GM23338 (cell line): ENCODE measurements at places on chromosomes 13 and 19.

DNA sequence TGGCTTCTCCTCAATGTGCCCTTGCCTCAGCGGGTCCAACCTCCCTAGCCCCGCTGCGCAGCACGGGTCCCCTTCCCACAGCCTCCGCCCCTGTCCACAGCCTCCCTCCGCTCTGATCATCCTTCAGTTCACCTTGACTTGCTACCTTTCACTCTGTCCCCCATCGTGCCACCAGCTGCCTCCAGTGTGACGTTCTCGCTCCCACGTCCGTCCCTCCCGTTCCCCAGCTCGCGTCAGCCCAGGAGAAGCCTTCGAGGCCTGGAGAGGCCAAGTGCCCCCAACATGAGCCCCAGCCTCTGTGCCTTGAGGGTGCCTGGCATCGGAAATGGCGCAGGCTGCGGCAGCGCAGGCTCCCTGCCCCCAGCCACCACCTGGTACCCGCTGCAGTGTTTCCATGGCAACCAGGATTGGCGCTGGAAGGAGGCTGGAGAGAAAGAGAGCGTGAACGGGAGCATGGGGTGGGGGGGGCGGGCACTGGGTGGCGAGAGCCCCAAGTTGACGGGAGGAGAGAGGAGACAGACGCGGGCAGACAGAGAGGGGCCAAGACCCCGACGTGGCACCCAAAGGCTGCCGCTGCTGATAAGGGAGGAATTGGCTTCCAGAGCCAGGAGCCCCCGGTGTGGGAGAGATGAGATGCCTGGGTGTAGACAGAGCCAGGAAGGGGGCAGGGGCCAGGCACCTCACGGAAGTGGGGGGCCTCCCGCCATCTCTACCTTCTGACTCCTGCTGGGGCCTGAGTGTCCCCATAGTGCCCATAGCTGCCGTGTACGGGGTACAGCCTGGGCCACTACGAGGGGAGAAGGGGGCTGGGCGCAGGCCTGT, 844 bp upstream of the ASPDH start:
- DNase-seq, result no peak

DNA sequence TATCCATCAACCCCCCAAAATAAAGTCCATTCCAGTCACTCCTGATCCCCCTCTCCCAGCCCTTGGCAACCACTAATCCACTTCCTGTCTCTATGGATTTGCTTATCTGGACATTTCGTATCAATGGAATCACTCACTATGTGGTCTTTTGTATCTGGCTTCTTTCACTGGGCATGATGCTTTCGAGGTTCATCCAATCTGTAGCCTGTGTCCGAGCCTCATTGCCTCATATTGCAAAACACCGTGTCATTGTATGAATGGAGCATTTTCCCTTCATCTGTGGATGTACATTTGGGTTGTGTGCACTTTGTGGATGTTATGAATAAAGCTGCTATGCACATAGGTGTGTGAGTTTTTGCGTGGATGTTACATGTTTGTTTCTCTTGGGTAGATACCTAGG, 1.4 kb upstream of the FZR1 start:
- no peak for DNase-seq

- DNase-seq, result peak; percentile 60
Measured at GRCh38 chr19:47002106-47002766, 17.4 kb upstream of the NPAS1 start.

DNA sequence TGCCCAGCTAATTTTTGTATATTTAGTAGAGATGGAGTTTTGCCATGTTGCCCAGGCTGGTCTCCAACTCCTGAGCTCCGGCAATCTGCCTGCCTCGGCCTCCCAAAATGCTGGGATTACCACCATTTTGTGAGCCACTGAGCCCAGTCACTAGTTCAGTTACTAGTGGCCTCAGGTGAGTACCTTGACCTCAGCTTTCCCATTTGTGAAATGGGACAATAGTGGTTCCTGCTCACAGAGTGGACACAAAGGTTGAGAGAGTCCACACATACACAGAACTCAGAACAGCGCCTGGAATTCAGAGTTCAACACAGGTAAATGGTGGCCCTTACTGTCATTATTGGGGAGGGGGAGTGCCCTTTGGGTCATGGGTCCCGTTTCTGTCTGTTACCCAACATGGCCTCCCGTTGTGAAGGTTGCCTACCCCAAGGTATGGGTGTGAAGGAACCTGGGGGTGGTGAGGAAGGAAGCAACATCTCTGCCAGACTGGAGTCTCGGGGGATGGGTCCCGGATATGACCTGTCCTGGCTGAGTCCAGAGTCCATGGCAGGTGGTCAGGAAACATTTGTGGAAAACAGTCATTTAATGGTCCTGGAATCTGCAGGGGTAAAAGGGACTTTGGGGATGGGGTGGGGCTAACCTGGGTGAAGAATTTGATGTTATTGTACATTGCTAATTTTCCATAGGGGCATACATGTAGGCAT, 11.7 kb upstream of the IRGC start:
- no peak for DNase-seq

GRCh38 chr19:1239796-1240737, 1.5 kb upstream of the ATP5F1D start:
- peak; percentile 94 for DNase-seq

DNA sequence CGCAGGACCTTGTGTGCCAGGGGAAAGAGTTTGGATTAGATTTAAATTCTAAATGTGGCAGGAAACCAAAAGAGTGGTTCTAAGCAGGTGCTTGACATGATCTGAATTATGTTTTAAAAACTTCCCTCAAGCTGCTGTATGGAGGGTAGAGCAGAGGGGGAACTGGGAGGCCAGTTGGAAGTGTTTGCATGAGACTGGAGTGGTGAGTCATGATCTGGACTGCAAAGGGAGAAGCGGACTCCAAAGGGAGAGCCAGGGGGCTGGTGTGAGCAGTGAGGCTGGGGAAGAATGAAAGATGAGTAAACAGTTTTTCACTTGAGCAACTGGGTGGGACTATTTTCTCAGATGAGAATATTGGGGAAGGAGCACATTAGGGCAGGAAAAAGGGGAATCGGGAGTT, 206.1 kb downstream of the DNAJC15 start:
- DNase-seq, result no peak

DNA sequence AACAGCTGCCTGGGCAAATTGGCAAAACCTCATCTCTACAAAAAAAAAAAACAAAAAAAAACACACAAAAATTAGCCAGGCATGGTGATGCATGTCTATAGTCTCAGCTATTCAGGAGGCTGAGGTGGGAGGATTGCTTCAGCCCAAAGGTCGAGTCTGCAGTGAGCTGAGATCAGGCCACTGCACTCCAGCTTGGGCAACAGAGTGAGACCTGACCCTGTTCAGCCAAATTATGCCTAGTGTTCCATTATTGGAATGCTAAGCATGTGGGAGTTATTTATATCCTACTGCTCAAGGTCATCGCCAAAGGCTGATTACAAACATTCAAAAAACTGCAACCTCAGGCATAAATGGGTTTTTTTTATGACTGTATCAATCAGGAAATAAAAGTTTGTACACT, 1251.0 kb upstream of the PCDH9 start:
- no peak for DNase-seq

DNA sequence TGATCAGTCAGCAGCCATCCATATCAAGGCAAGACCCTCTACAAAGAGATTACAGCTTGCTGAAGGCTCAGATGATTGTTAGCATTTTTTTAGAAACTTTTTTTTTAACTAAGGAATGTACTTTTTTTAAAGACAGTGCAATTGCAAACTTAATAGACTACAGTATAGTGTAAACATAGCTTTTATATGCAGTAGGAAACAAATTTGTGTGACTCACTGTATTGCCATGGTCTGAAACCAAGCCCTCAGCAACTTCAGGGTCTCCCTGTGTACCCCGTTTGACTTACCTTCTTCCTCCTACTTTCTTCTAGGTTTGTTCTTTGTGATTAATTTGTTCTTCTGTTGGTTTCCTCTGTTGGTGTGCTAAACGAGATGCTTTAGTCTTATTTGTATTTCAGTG, 93.0 kb upstream of the TEX29 start:
- no peak for DNase-seq

GRCh38 chr19:58511353-58512208, at the start of gene SLC27A5:
Gene SLC27A5, minus strand, starts transcription at chr19:58511992. Its CDS starts 37 bp downstream, at chr19:58511955.
- DNase-seq, result no peak

GRCh38 chr19:12137221-12137940, 2.8 kb downstream of the ZNF20 start:
- peak; percentile 73 for DNase-seq

DNA sequence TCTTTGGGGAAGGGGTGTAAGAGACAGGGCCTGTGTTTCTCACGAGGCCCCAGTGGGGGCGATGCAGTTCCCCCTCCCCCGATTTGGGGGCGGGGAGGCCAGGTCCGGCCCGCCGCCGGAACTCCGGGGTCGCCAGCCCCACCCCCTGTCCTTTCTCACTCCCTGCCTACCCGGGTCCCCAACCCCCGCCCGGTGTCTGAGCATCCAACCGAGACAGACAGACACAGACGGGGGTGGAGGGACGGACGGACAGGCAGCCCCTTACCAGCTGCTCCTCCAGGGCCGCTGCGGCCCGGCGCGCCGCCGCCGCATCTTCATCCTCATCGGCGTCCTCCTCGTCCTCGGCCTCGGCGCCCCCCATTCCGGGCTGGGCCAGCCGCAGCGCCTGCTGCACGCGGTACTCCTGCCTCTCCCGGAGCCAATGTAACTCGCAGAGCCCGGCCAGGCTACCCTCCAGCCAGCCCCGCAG, 397 bp downstream of the DACT3 start:
- DNase-seq, result peak; percentile 40

GRCh38 chr13:41064493-41064892, 3.2 kb downstream of the WBP4 start:
- DNase-seq, result no peak

GRCh38 chr19:1779574-1779973, 26.3 kb downstream of the ONECUT3 start:
- no peak for DNase-seq
